Liver (tissue), 10 donors: ENCODE measurements at places on chromosomes 3 and 15. TPM values are rescaled to one million over a fixed set of nuclear protein-coding genes. Genes with fewer than 3 reads are reported as not detected.

SCAP gene
- 25.9 TPM for polyA plus RNA-seq

IGSF11 gene
- not detected for polyA plus RNA-seq

TMC3 gene
- 0.02 TPM for polyA plus RNA-seq

LMAN1L gene
- not detected for polyA plus RNA-seq

CPA3 gene
- polyA plus RNA-seq = 1.9 TPM

CMC1 gene
- 26.9 TPM for polyA plus RNA-seq

CNTN4 gene
- 1.2 TPM for polyA plus RNA-seq

ALPK3 gene
- 2.5 TPM for polyA plus RNA-seq

GLDN gene
- 0.16 TPM for polyA plus RNA-seq

VGLL3 gene
- 0.55 TPM for polyA plus RNA-seq

DCP1A gene
- 3.5 TPM for polyA plus RNA-seq

GHSR gene
- not detected for polyA plus RNA-seq

CHRD gene
- 9.2 TPM for polyA plus RNA-seq

KBTBD13 gene
- polyA plus RNA-seq = not detected

CLDN16 gene
- 0.64 TPM for polyA plus RNA-seq

HDAC11 gene
- polyA plus RNA-seq = 2.5 TPM

CCDC80 gene
- 2.1 TPM for polyA plus RNA-seq

GADL1 gene
- polyA plus RNA-seq = not detected

TEX55 gene
- not detected for polyA plus RNA-seq

CLEC3B gene
- polyA plus RNA-seq = 28.8 TPM

NMB gene
- polyA plus RNA-seq = 1.2 TPM

ATP10A gene
- polyA plus RNA-seq = 0.22 TPM

APOD gene
- polyA plus RNA-seq = 0.56 TPM

SLC28A2 gene
- 0.02 TPM for polyA plus RNA-seq

SNTN gene
- not detected for polyA plus RNA-seq

HIGD1A gene
- polyA plus RNA-seq = 256 TPM

DNAH12 gene
- not detected for polyA plus RNA-seq

GP9 gene
- not detected for polyA plus RNA-seq

GPR27 gene
- polyA plus RNA-seq = 0.09 TPM

ROPN1 gene
- polyA plus RNA-seq = not detected

MASP1 gene
- polyA plus RNA-seq = 53.2 TPM

RPP25 gene
- 2.2 TPM for polyA plus RNA-seq

CPLX3 gene
- polyA plus RNA-seq = not detected

NR1I2 gene
- 63.5 TPM for polyA plus RNA-seq
